Breast epithelium (tissue), 4 donors: ENCODE measurements at places on chromosomes 2 and 18.

- H3K27ac ChIP-seq = peak overlapping the region; percentile 61
- no peaks in the 10 kb centered on the region for H3K36me3 ChIP-seq
- H3K4me3 ChIP-seq = peak overlapping the region; percentile 28
- H3K27me3 ChIP-seq = no peaks in the 10 kb centered on the region
Observed at GRCh38 chr2:105391058-105391627, 7.7 kb downstream of the FHL2 start.

DNA sequence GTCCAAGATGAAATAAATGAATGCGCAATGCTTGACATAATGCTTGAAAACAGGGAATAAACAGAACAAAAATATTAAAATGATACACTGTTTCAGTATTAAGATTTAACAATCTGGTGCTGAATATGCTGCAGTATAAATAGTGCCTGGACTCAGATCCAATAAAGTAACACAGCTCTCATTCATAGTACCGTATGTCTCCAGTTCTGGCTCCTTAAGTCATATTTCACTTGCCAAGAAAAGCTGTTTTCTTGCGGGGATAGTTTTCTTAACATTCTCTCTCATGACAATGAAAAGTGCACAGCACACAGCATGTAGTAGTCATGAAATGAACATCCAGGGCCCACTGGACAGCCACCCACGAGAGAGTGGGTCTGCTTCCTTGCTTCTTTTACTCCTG lies 74.7 kb downstream of the SATB2 start:
- H3K27me3 ChIP-seq = no peaks in the 10 kb centered on the region
- no peaks in the 10 kb centered on the region for H3K4me1 ChIP-seq
- no peak for DNase-seq
- no peak overlapping the region for H3K4me3 ChIP-seq
- H3K36me3 ChIP-seq = no peaks in the 10 kb centered on the region

GRCh38 chr2:19731037-19731436 lies 170.7 kb downstream of the TTC32 start:
- no peaks in the 10 kb centered on the region for H3K27me3 ChIP-seq
- no peak for DNase-seq
- no peak overlapping the region for H3K27ac ChIP-seq
- no peak overlapping the region for H3K4me3 ChIP-seq

DNA sequence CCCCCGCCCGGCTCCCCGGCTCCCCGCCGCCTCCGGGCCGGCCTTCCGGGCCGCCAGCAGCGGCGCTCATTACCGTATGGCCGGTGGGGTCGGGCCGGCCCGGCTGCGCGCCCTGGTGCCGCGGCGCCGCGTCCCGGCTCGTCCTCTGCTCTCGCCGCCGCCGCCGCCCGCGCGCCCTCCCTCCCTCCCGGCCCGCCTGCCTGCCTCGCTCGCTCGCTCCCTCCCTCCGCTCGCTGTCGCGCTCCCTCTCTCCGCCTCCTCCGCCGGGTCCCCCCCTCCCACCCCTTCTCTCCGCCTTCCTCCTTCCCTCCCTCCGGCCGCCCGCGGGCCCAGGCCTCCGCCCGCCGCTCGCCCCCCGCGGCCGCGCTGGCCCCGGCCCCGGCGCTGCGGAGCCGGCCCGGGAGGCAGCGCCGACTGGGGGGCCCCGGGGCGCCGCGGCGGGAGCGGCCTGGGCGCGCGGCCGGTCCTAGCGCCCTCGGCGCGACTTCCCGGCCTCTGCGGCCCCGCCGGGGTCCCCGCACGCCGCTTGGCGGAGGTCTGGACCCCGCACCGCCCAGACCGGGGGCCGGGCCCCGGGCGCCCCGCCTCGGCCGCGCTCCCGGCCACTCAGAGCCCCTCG lies at the start of gene DNMT3A:
DNMT3A (minus strand) TSS at position 173 of the 619 bp plus-strand sequence. CDS start 27,941 bp downstream, outside the sequence.
- H3K27ac ChIP-seq = peak within 1 kb of the TSS; percentile 69
- H3K4me3 ChIP-seq = peak within 1 kb of the TSS; percentile 63
- H3K36me3 ChIP-seq = no peaks in the 10 kb centered on the region
- H3K4me1 ChIP-seq = no peaks in the 10 kb centered on the region
- DNase-seq = peak; percentile 41

DNA sequence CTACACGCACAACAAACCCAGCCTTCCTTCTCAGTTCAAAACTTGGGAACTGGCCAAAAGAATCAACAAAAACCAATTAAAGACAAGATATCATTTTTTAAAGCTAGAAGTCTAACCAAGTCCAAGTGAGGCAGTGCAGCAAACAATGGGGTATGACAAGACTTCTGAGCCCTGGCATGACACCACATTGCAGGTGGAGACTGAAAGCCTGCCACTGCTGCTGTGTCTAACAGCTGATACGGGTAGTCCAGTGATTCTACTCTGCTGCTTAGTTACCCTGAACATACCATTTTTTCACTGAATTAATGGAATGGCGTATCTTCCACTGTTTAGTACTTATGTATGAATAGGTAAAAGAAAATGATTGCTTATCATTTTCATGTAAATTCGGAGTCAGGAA lies 47.4 kb upstream of the KIDINS220 start:
- H3K27ac ChIP-seq = no peak overlapping the region
- DNase-seq = no peak
- no peak overlapping the region for H3K4me3 ChIP-seq
- no peaks in the 10 kb centered on the region for H3K27me3 ChIP-seq

DNA sequence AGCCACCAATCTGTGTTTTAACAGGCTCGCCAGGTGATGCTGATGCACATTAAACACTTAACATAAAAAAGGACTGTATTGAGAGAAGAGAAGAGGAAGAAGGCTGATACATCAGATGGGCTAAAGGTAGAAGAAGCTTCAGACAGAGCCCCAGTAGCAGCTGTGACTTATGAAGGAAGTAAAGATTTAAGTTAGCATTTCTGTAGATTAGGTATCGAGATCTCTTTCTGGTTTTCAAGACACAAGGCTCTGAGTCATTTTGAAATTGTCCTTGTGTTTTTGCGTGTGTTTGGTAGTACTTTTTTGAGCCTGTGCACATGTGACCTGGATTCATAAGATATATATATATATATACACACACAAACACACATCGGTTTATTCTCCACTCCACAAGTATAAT lies 40.6 kb upstream of the GCFC2 start:
- no peak overlapping the region for H3K4me3 ChIP-seq
- DNase-seq = no peak
- H3K4me1 ChIP-seq = no peaks in the 10 kb centered on the region

DNA sequence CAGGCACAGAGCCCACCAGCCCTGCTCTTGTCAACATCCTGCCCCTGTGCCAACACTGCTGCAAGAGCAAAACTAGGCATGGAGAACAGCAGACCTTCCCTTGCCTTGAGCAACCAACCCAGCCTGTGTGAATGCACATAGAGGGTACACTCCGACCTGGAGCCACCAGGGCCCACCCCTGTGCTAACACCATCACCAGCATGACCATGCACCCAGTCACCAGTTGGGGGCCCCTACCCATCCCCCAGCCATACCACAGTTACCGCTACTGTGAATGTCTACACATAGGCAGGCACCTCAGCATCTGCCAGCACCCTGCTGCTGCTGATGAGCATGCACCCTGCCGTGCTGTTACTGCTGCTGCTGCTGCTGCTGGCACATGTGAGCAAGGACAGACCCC lies 301.9 kb upstream of the ST6GAL2 start:
- H3K27me3 ChIP-seq = no peaks in the 10 kb centered on the region
- H3K4me1 ChIP-seq = no peaks in the 10 kb centered on the region
- H3K36me3 ChIP-seq = no peaks in the 10 kb centered on the region
- no peak overlapping the region for H3K4me3 ChIP-seq
- no peak overlapping the region for H3K27ac ChIP-seq

- H3K27me3 ChIP-seq = no peaks in the 10 kb centered on the region
- no peaks in the 10 kb centered on the region for H3K4me1 ChIP-seq
- no peaks in the 10 kb centered on the region for H3K36me3 ChIP-seq
Observed at GRCh38 chr2:12363569-12363968, 353.2 kb upstream of the TRIB2 start.

DNA sequence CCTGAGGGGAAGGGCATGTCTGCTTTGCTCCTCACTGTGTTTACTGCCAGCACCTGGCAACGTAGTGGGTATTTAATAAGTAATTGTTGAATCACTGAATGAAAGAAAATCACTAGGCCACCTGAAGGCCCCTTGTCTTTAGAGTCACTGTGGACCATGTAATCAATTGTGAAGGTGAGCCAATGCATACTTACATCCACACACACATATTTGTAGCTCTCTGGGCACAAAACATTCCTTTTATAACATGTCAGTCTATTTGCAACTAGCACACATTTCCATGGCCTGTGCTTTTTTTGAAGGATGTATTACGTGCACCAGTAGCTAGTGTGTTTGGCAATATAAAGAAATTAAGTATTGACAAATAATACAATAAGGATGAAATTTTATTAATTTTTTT lies 11.2 kb downstream of the ATP8B1 start:
- DNase-seq = no peak
- H3K27me3 ChIP-seq = no peaks in the 10 kb centered on the region
- H3K36me3 ChIP-seq = no peaks in the 10 kb centered on the region
- no peak overlapping the region for H3K4me3 ChIP-seq
- peak overlapping the region; percentile 6 for H3K27ac ChIP-seq

- no peaks in the 10 kb centered on the region for H3K27me3 ChIP-seq
- no peaks in the 10 kb centered on the region for H3K4me1 ChIP-seq
- DNase-seq = no peak
Observed at GRCh38 chr2:25617948-25618646, 55.3 kb downstream of the DTNB start.

DNA sequence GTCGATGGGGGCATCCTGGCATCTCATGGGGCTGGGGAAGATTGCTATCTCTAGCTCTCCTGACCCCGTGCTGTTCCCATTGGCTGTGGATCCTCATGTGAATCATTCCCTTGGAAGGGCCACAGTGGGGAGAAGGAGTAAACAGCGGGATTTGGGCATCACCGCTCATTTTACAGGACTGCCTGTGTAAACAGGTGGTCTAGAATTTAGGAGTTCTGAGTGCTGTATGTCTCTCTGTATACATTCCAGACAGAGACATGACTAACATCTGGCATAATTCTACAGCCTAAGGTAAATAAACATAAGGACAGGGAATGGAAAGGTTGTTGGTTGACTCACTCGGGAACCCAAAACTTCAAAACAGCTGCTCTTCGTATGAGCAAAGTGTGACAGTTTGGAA lies 92.7 kb downstream of the COPS8 start:
- H3K27me3 ChIP-seq = no peaks in the 10 kb centered on the region
- H3K4me3 ChIP-seq = no peak overlapping the region
- DNase-seq = no peak

DNA sequence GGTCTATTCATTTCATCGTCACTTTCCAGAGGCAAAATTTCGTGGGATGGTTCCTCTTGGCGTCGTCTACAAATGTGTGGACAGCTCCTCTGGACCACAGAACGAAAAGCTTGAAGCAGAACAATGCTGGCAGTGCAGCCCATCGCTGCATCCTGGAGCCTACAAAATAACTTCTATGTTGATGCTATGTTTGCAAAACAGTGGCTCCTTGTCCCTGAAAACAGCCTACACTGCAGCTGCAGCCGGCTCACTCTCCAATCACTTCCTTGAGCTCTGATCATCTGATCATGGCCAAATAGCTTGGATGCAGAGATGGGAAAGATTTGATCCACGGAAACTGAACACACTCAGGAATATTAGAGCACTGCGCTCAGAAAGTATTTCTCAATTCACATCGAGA lies 60.0 kb downstream of the DOCK10 start:
- DNase-seq = peak; percentile 22
- H3K4me3 ChIP-seq = peak overlapping the region; percentile 34
- H3K27me3 ChIP-seq = no peaks in the 10 kb centered on the region
- H3K4me1 ChIP-seq = no peaks in the 10 kb centered on the region
- H3K27ac ChIP-seq = no peak overlapping the region

- no peak for DNase-seq
- no peaks in the 10 kb centered on the region for H3K27me3 ChIP-seq
- H3K4me3 ChIP-seq = no peak overlapping the region
- no peaks in the 10 kb centered on the region for H3K36me3 ChIP-seq
- no peak overlapping the region for H3K27ac ChIP-seq
- H3K4me1 ChIP-seq = no peaks in the 10 kb centered on the region
Observed at GRCh38 chr18:50424877-50425690, 50.2 kb downstream of the SKA1 start.

GRCh38 chr2:66872081-66872985 lies 437.4 kb downstream of the MEIS1 start:
- H3K27ac ChIP-seq = no peak overlapping the region
- H3K4me3 ChIP-seq = no peak overlapping the region
- no peak for DNase-seq
- H3K36me3 ChIP-seq = no peaks in the 10 kb centered on the region

DNA sequence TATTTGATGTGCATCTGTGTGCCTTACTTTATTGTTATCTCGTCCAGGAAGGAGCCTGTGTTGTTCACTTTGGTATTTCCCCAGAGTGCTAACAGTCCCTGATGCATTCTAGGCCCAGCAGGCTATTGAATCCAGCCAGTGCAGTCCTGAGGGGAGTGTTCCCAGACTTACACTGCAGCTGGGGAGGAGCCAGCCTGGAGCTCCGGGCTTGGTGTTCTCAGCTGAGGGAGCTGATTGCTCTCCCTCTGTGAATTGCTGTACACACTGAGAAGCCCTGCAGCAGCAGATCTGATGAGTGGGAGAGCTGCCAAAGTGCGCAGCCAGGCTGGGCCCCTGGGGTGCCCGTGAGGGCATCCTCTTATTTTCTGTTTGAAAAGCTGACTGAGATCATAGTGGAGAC lies 159.2 kb downstream of the GALNT3 start:
- no peaks in the 10 kb centered on the region for H3K27me3 ChIP-seq
- H3K4me3 ChIP-seq = no peak overlapping the region
- no peaks in the 10 kb centered on the region for H3K36me3 ChIP-seq
- H3K27ac ChIP-seq = no peak overlapping the region

DNA sequence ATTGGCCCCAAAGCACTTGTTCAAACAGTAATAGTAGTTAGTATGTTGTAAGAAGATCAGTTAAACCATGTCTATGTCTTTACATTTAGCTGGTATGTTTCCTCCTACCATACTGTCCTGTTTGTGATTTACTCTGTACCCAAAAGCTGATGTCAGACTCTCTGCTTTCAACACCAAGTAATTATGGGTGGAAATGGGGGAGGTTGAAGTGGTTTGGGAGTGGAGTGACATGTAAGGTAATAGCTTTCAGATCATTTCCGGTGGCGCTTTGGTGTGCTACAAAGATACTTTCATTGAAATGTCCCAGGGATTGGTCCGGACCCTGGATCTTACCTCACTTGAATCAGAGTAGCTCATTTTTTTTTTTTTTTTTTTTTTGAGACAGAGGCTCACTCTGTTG lies 39.7 kb upstream of the TGIF1 start:
- no peak overlapping the region for H3K4me3 ChIP-seq
- no peaks in the 10 kb centered on the region for H3K27me3 ChIP-seq
- H3K36me3 ChIP-seq = no peaks in the 10 kb centered on the region
- DNase-seq = no peak

- H3K4me3 ChIP-seq = peak overlapping the region; percentile 87
- H3K27ac ChIP-seq = peak overlapping the region; percentile 95
- no peaks in the 10 kb centered on the region for H3K27me3 ChIP-seq
- H3K36me3 ChIP-seq = no peaks in the 10 kb centered on the region
Observed at GRCh38 chr2:226792155-226792881, 7.3 kb downstream of the IRS1 start.

GRCh38 chr2:182415771-182416170 lies 11.1 kb downstream of the PDE1A start:
- no peak for DNase-seq
- H3K36me3 ChIP-seq = no peaks in the 10 kb centered on the region
- H3K27ac ChIP-seq = no peak overlapping the region
- no peak overlapping the region for H3K4me3 ChIP-seq
- H3K27me3 ChIP-seq = no peaks in the 10 kb centered on the region
- no peaks in the 10 kb centered on the region for H3K4me1 ChIP-seq
